Activated T-helper 17 cell treated with anti-CD3 and anti-CD28 coated beads, Interleukin-2, amount 50 U/mL, for 72 hours (primary cell): ENCODE measurements at places on chromosomes 2 and 18. TPM values are rescaled to one million over a fixed set of nuclear protein-coding genes. Genes with fewer than 3 reads are reported as not detected.

LBX2 gene
- 1.3 TPM for total RNA-seq

DNA sequence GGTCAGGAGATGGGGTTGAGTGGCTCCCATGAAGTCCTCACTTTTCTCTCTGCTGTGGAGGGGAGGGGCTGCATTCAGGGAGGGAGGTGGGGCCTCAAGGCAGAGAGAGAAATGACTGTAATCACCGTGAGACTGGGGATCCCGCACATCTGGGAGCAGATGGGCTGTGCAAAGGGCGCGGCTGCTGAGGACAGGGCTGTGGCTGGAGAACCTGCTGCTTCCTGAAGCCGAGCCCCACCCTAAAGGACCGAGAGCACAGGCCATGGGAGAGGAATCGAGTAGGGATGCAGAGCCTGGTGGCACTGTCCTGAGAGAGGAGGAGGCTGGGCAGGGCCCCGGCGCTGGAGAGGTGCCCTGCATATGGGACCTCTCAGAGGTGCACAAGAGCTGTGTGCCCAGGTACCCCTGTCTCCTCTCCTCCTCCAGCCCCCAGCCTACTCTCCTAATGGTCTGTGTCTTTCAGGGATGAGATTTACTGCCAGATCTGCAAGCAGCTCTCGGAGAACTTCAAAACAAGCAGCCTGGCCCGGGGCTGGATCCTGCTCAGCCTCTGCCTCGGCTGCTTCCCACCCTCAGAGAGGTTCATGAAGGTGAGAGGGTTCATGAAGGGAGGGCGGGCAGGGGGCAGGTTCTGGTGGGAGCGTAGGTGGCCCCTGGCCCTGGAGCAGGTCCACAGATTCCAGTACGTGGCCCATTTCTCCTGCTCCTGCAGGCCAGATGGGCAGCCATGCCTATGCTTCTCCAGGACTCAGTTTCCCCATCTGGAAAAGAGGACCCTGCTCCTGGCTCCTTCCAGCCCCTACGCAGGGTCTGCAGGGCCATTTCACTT, 25.9 kb upstream of the GPR17 start:
- no peak for ATAC-seq

DNA sequence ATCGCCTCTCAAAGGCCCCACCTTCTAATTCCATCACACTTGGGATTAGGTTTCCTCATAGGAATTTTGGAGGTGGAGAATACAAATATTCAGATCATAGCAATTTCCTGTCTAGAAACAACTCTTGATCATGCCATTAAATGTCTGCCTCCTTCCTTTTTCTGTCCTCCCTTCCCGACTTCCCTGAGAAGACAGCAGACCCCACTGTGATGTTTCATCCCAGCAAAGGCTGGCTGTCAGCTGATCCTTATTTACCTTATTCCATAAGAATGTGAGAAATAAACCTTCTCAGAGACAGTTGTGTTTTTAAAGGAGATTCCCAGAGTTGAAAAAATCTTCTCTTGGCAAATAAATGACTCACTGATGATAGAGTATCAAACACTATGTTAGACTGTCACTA, 133.9 kb downstream of the TDRD15 start:
- ATAC-seq = no peak

GRCh38 chr2:112777036-112777435, 7.3 kb downstream of the IL1A start:
- ATAC-seq = peak; percentile 59

- ATAC-seq = no peak
Measured at GRCh38 chr2:37683241-37683640, 11.8 kb upstream of the CDC42EP3 start.
